A549 treated with CpdA at 1 μM for 4 hours (cell line): ENCODE measurements at places on chromosomes 2 and 18. TPM values are rescaled to one million over a fixed set of nuclear protein-coding genes. Genes with fewer than 3 reads are reported as not detected.

WDFY1 gene
- 29.9 to 37.8 TPM (median 37.3 TPM) in 5 replicates for total RNA-seq

LRRFIP1 gene
- 71.8 to 109 TPM (median 91.5 TPM) in 5 replicates for total RNA-seq

ABCB11 gene
- 0.02 TPM in 1 of 5 replicates, not detected in the others for total RNA-seq

COL4A3 gene
- total RNA-seq, result 0.31 to 1.7 TPM (median 0.65 TPM) in 5 replicates
